Calu3 (cell line): ENCODE measurements at places on chromosomes 5 and 9. TPM values are rescaled to one million over a fixed set of nuclear protein-coding genes. Genes with fewer than 3 reads are reported as not detected.

DNA sequence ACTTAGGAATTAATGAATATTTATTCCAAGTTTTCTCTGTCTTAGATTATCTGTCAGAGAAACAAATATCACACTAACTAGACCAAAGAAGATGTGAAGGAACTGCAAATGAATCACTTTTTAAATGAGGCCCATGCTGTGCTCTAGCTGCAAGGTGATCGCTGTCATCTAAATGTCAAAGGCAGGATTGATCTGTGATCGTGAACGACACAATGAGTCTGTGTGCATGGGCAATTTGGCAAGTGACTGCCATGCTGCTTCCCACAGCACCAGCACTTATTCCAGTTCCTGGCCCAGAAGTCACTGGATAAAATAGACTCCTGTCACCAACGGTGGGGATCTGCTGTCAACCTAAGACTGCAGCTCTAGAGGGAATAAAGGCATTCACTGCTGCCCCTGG lies 141.2 kb downstream of the TRIM36 start:
- no peak overlapping the region for H3K27ac ChIP-seq
- DNase-seq: no peak
- H3K36me3 ChIP-seq: no peaks in the 10 kb centered on the region
- no peaks in the 10 kb centered on the region for H3K4me1 ChIP-seq
- no peak overlapping the region for H3K4me3 ChIP-seq

GRCh38 chr9:33186457-33187168 lies 19.5 kb upstream of the B4GALT1 start:
- peaks cover 9% of the 10 kb centered on the region for H3K36me3 ChIP-seq
- H3K4me3 ChIP-seq: no peak overlapping the region
- H3K4me1 ChIP-seq: peaks cover 37% of the 10 kb centered on the region
- no peaks in the 10 kb centered on the region for H3K27me3 ChIP-seq

- H3K36me3 ChIP-seq: no peaks in the 10 kb centered on the region
- H3K4me1 ChIP-seq: no peaks in the 10 kb centered on the region
- H3K4me3 ChIP-seq: no peak overlapping the region
- H3K27me3 ChIP-seq: peaks cover 17% of the 10 kb centered on the region
- DNase-seq: no peak
Observed at GRCh38 chr5:122321921-122322320, 9.9 kb downstream of the SNCAIP start.

DNA sequence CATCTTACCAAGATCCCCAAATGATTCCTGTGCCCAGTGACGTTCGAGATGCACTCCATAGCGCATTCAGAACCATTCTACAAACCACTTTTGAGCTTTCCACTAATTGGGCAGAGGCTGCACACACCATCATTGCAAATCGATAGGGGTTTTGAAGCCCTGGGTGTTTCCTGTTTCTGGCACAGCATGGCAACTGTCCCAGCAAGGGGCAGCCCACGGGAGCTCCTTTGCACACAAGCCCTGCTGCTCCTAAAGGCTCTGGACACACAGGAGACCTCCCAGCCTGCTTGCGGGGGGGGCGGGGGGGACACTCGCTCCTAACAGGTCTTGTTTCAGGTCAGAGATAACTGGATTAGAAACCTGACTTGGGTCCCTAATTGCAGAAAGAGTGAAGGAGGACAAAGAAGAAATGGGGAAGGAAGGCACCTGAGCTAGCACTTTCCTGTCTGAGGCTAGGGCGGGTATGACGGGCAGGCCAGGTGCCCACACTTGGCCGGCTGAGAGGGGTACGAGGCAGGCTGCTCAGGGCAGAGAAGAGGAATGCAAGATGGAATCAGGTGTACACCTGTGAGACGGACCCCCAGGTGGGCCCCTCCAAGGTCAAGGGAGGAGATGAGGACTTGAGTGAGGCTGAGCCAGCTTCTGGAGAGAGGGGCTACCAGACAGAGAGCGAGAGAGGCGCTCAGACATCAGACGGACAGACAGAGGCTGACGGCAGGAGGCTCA lies 820 bp downstream of the FBP1 start:
- H3K36me3 ChIP-seq: peaks cover 16% of the 10 kb centered on the region
- no peak overlapping the region for H3K27ac ChIP-seq
- H3K4me1 ChIP-seq: peaks cover 10% of the 10 kb centered on the region
- H3K4me3 ChIP-seq: peak overlapping the region; percentile 84

- no peak overlapping the region for H3K27ac ChIP-seq
- DNase-seq: no peak
- H3K4me3 ChIP-seq: no peak overlapping the region
- no peaks in the 10 kb centered on the region for H3K4me1 ChIP-seq
- H3K36me3 ChIP-seq: no peaks in the 10 kb centered on the region
Observed at GRCh38 chr9:804026-804425, 37.5 kb upstream of the DMRT1 start.

- H3K36me3 ChIP-seq: no peaks in the 10 kb centered on the region
- H3K4me1 ChIP-seq: peaks cover 19% of the 10 kb centered on the region
- no peak for DNase-seq
- no peak overlapping the region for H3K4me3 ChIP-seq
Observed at GRCh38 chr5:159001247-159001646, 98.5 kb downstream of the EBF1 start.

GRCh38 chr5:120354126-120354525 lies 110.0 kb upstream of the PRR16 start:
- no peak for DNase-seq
- H3K27ac ChIP-seq: no peak overlapping the region
- H3K4me3 ChIP-seq: no peak overlapping the region
- H3K27me3 ChIP-seq: no peaks in the 10 kb centered on the region
- H3K4me1 ChIP-seq: peaks cover 6% of the 10 kb centered on the region
- H3K36me3 ChIP-seq: no peaks in the 10 kb centered on the region

GRCh38 chr5:160033546-160034252 lies 24.8 kb downstream of the TTC1 start:
- no peak for DNase-seq
- H3K27me3 ChIP-seq: no peaks in the 10 kb centered on the region
- H3K4me1 ChIP-seq: no peaks in the 10 kb centered on the region
- no peak overlapping the region for H3K4me3 ChIP-seq
- H3K36me3 ChIP-seq: peaks cover 25% of the 10 kb centered on the region

- H3K4me3 ChIP-seq: no peak overlapping the region
- H3K4me1 ChIP-seq: no peaks in the 10 kb centered on the region
- DNase-seq: no peak
- H3K27me3 ChIP-seq: no peaks in the 10 kb centered on the region
Observed at GRCh38 chr9:135104761-135105160, 17.3 kb downstream of the OLFM1 start.

EFNA5 gene
- total RNA-seq: 172 and 216 TPM in 2 replicates

PPIC gene
- total RNA-seq: 43.5 and 43.9 TPM in 2 replicates

LPAR1 gene
- total RNA-seq: 6.3 and 7.1 TPM in 2 replicates

SHISAL2B gene
- total RNA-seq: not detected in 2 replicates

CDC37L1 gene
- 12.1 TPM in 2 replicates for total RNA-seq
